ENCODE measurements at places on chromosomes 2 and 18.

- DNase-seq: no peak
Measured at GRCh38 chr2:212882626-212883025, 268.8 kb downstream of the IKZF2 start.

- peak; percentile 36 for DNase-seq
Measured at GRCh38 chr2:63000801-63001200, 49.8 kb upstream of the OTX1 start.

- DNase-seq: no peak
Measured at GRCh38 chr18:55048892-55049291, 89.6 kb upstream of the CCDC68 start.

DNA sequence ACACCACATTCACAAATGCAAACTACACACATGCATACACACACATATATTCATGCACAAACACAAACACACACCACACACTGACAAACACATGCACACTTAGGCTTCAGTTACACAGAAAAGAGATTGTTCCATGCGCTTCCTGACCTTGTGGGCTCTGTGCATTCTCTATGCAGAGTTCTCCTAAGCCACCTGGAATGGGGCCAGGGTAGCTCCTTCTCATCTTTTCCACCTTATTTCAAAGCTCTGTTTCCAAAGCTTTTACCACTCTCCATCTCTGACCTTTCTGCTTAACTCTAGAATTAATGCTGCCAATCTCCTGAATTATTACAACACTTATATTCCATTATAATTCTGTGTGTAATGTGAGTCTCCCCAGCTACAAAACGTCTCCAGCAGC is 522.3 kb upstream of the MYT1L start:
- no peak for DNase-seq

DNA sequence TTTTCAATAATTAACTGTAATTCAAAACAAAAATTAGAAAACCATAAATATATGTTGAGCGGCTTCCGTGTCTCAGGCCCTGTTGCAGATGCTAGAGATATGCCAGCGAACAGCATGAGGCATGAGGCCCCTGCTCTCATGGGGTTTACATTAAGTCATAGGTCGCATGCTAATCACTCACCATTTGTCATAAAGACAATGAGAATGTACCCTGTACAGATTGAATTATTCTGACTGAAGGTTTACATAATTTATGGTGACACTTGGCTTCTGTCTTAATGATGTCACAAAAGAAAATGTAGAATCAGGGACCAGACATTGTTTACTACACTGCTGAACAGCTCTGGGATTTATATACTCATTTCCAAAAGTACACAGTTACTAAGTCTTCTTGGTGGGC is 5.9 kb upstream of the VAPA start:
- no peak for DNase-seq

DNA sequence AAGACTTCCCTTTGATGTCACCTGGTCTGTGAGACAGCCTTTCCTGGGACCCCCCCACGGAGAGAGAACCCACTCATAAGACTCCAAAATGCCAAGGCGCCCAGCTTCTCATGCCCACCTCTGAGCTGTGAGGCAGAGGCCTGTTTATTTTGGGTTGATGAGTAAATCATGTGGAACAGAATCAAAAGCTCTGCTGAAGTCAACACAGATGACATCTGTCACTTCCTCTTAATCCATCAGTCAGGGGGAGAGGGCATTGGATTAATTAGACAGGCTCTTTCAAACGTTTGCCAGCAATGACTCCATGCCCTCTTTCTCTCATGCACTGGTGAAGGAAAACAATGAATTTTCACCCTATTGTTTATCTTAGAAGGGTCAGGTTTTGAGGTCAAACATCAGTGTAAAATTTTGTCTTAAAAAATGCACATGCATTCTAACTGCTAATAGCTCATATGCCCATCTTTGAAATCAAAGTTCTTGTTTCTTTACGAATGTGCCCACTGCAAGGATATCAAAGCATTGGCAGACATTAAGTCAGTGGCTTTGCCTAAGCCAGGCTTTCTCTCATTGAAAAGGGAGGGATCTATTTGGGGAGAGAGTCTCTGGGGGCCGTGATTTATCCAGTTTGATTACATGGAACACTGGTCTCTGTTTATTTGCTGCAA is 184.1 kb downstream of the ACKR3 start:
- no peak for DNase-seq

- DNase-seq: no peak
Measured at GRCh38 chr18:12598181-12598930, 59.6 kb downstream of the SPIRE1 start.

DNA sequence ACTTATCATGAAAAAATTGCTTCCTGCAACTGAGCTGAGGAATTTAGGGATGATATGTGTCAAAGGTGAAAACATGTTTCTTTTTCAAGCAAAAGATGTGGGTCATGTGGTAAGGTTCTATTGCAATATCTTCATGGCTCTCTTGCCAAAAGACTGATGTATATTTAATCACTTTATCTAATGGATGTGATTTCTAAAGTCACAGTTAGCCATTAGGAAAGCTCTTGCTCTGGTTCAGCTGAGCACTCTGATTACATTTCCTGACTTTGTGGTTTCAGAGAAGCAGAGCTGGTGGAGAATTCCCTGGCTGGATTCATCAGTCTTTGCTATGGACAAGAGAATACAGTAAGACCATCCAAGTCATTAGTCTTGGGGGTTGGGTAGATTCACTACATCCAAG is 24.4 kb downstream of the SCN9A start:
- DNase-seq: no peak

DNA sequence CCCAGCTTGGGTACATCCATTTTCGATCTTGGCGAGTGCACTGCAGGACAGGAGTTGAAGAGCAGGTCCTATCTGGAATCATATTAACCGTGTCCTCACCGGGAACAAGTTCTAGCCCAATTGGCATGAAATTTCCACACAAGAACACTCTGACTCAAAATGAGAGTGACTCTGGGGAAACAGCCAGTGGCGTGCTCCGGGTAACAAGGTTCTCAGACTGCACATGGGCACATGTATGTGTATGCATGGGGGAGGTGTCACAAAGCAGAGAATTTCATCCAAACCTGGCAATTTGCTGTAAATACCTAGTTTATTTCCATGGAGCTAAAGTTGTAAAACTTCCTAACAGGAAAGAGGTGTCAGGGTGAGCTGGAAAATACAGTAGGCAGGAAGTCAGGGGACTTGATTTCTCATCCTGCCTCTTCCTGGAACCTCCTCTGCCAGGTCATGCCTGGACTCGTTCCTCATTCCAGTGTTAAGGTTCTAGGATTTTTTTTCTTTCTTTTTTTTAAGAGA is 1.7 kb downstream of the TUBB6 start:
- DNase-seq: no peak

DNA sequence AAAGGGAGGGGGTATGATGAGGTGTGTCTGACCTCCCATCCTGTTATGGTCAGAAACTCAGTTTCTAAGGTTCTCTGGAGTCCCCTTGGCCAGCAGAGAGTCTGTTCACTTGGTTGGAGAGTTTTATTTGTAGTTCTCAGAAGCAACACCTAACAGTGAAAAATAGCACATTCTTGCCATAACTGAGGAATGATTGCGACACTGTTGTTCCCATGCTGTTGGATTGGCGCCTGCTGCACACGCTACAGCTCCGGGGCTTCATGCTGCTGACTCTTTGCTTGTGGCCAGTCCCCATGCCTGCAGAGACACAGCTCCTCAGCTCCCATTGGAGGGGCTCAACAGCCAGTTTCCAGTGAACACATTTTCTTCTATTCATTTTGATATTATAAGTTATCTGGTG is 42.1 kb downstream of the TPGS2 start:
- DNase-seq: peak; percentile 45

- DNase-seq: no peak
Measured at GRCh38 chr2:226799976-226800940, 638 bp upstream of the IRS1 start.

DNA sequence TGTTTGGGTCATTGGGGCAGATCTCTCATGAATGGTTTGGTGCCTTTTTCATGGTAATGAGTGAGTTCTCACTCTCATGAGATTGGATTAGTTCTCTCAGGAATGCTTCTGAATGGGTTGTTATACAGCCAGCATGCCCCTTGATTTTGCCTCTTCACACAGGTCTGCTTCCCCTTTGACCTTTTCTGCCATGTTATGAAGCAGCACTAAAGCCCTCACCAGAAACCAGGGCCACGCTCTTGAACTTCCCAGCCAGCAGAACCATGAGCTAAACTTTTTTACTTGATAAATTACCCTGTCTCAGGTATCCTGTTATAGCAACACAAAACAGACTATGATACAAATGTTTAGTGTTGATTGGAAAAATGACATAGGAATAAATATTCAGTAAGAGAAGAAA is 57.3 kb downstream of the ICA1L start:
- DNase-seq: no peak

- DNase-seq: no peak
Measured at GRCh38 chr2:185813707-185814106, 75.1 kb downstream of the FSIP2 start.

GRCh38 chr18:10381951-10382350 is 72.5 kb upstream of the APCDD1 start:
- DNase-seq: no peak

- DNase-seq: no peak
Measured at GRCh38 chr2:160576054-160576499, 82.5 kb upstream of the RBMS1 start.

DNA sequence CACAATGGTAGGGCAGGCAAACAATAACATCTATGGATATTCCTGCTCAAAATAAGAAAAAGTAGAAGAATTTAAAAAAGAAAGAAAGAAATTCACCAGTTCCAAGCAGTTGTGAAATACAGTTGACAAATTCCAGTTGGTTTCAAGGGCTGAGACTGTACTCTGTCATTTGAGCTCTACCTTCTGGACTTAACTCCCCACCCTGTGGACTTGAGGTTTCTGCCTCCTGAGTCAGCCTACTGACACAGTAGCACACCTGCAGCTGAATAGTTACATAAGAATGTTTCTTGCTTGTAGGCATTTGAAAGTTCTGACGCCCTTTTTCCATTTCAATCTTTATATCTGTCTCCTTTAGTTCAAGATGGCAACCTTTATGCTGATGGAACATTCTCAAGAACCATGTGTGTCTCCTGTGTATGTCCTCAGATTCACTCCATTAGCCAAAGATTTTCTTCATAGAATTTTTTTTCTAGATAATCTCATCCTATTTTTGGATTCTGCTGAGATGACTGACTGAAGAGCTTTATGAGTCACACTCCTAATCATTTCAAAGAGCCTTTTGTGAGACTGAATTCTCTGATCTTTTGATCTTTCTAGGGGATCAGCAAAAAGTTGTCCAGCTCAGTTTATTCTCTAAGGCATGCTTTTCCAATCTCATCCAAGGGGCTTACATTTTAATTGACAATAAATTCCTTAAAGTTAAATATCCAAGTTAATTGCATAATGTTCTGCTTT is 19.1 kb downstream of the NETO1 start:
- no peak for DNase-seq

DNA sequence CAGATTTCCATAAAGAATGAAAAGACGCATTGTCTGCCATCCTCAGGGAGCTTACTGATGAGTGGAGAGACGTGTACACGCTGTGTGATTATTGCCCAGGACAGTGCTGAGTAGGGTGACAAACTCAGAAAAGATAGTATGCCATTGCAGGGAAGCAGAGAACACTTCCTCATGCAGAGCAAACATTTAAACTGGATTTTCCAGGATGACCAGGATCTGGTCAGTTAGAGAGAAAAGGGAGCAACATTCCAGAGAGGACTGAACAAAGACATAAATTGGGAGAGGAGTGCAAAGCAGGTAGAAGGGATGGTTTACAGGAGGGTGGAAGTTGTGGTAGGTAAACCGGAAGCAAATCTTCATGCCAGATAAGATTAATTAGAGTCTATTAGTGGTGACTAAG is 2.3 kb downstream of the SLC9A2 start:
- no peak for DNase-seq

DNA sequence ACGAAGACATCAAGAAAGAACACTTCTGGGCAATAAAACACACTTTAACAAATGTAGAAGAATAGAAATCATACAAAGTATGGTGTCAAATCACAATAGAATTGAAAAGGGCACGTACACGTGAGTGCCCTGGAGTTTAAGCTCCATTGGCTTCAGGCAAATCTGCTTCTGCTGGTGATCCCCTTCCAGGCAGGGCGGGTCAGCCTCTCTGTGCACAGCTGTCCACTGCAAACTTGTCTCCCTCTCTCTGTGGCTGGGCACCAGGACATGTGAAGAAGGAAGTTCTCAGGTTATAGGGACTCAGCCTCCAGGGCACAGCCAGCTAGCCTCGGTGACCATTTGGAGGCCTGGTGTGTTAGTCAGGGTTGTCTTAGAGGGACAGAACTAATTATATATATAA is 66.0 kb downstream of the ST3GAL5 start:
- DNase-seq: no peak

DNA sequence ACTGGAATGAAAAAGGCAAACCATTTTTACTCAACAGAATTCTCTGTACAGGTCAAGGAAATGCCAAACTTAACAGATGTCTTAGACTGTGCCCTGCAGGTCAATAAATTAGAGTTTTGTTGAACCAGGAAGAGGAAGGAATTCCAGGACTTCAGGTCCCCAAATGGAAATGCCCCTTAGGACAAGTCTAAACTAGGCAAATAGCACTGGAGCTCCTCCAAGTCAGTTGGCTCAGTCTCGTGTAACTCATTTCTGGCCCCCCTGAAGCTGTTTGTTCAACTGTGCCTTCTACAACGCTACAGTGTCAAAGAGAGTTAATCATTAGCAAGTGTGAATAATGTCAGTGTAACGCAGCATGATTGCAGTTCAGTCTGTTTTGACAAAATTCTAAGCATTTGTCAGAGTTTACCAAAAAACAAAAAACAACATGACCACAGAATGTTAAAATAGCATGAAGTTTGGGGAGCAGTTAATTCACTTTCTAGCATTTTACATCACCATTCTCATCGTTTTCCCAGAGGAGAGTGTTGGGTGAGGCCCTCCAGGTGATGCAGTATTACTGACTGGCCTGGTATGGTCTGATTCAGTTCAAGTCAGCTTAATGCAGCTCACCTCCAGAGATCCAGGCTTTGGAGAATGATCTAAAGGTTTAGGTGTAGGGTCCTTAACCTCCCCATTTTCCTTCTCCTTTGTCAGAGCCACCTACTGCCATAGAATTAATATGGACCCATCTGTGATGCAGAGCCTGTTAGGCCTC is 108.1 kb downstream of the AQP4 start:
- DNase-seq: no peak
